Inflammatory macrophage treated with lipopolysaccharide for 1 hour (primary cell): ENCODE measurements at places on chromosomes 4 and X.

DNA sequence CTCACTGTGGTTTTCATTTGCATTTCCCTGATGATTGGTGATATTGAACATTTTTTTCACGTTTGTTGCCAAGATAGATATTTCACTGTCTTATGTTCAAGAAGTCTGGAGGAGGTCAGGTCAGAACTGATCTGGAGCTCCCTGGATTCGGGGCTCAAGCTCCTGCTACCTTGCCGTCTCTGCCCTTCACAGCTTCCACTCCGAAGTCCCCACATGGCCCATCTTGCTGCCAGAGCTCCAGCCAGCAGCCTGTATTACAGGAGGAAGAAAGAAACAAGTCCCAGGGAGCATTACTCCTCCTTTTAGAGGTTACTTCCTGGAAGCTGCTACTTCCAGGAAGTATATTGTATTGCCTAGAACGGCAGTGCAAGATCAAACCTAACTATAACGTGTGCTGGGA is 17.9 kb upstream of the CDKN2AIP start:
- DNase-seq = no peak

GRCh38 chrX:131257367-131257766 is 31.7 kb downstream of the IGSF1 start:
- DNase-seq = no peak

DNA sequence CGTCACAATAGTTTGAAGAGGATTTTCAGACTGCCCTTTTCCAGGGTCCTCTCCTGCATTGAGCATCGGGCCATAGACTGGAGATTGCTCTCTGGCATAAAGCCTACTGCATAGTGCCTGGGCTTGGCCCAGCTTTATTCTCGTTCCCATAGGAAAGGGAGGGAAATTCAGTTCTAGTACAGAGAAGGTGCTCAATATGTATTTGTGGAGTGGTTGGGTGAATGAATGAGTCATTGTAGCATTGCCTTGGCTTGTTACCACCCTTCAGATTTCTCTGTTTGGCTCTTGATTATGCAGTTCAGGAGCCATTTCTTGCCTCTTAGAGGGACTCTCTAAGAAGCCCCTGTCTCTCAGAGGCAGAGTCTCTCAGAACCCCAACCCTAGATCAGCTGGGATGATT is 2.6 kb downstream of the TMEM35A start:
- DNase-seq = no peak

DNA sequence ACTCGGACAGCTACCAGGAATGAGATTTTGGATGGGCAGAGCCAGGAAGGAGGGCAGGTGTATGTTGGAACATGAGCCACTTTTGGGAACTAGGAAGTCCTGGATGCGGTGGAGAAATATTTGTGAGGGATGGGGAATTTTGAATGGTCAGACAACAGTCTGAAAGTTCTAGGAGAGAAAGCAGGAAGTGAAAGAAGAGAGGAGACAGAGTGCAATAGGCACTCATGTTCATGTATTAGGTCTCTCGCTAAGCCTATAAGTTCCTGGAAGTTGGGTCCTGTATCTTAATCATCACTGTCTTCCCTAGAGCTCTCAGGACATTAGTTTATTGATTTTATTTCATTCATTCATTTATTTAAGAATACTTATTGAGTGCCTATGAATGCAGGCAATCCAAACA is 65.7 kb upstream of the CITED1 start:
- no peak for DNase-seq

GRCh38 chr4:151407466-151408379 is 1.3 kb upstream of the FHIP1A start:
- no peak for DNase-seq

GRCh38 chr4:73832651-73833237 is 3.7 kb upstream of the CXCL6 start:
- no peak for DNase-seq

GRCh38 chr4:180189666-180190065 is 2053.5 kb upstream of the TENM3 start:
- no peak for DNase-seq

DNA sequence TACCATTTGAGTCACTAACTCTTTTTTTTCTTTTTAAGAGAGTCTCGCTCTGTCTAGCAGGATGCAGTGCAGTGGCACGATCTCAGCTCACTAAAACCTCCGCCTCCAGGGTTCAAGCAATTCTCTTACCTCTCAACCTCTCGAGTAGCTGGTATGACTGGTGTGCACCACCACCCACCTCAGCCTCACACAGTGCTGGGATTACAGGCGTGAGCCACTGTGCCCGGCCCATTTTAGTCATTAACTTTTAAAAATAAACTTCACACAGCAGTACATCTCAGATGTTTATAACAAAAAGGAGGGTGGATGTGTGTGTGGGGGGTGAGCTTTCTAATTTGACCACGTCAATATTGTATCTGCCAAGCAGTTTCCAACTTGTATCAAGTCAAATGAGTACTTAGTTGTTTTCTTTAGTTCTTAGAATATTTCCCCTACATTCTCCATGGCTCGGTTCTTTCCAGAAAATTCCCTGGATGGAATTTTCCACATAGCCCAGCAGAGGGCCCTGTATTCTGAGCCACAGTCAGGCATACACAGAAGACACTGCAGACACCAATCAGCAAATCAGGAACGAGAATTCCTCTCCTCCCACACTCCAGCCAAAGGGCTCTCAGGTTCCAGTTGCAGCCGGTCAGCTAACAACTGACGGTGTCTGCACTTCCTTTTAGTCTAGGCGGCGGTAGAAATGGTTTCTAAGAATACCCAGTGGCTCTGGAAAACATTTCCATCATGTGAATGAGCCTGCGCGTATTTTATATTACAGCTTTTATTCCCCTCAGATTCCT is 20.1 kb upstream of the ARAF start:
- peak; percentile 72 for DNase-seq

DNA sequence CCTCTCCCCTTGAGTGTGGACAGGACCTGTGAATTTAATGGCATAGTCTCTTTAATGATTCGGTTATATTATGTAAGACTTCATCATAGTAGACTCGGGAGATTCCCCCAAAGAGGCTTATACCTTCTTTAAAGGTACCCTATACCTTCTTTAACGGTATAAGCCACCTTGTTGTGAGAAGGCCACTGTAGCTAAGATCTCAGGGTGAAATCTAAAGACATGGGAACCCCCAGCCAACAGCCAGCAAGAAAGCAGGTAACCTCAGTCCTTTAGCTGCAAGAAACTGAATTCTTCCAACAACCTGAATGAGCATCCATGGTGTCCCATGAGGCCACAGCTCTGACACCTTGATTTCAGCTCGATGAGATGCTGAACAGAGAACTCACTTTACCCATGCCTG is 931 bp downstream of the DDX60 start:
- peak; percentile 29 for DNase-seq

- DNase-seq = no peak
Measured at GRCh38 chr4:92021788-92022187, 282.0 kb upstream of the GRID2 start.

DNA sequence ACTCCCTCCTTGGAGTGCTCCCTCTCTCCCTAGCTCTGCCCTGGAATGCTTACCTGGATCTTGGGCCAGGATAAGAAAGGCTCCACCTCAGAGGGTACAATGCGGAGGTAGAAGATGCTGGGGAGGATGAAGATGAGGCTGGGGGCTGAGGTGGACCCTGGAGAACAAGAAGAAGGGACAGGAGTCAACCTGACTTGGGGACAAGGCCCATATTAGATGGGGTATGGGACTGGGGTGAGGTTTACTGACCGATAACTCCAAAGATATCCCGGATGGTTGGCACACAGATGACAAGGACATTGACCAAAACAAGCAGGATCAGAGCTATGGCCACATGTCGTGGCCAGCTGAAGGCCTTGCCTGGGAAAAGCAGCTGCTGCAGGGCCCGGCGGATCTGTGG is 10.6 kb downstream of the SLC38A5 start:
- DNase-seq = no peak

DNA sequence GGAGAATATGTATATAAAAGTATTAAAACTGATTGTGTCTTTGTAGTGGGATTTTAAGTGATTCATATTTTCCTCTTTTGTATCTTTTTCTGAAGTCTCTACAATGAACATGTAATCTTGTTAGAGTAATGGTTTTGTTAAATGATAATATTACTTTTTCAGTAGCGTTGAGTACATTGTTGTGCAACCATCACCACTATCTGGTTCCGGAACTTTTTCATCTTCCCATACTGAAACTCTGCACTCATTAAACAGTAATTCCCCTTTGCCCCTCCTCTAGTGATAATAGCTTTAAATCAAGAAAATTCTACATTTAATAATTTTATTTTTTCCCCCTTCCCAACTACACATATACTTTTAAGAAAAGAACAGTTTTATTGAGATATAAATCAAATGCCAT is 23.3 kb downstream of the SHROOM3 start:
- DNase-seq = no peak

- no peak for DNase-seq
Measured at GRCh38 chrX:51376672-51377071, 44.0 kb downstream of the NUDT10 start.

- DNase-seq = no peak
Measured at GRCh38 chr4:95887551-95887950, 47.7 kb downstream of the PDHA2 start.

DNA sequence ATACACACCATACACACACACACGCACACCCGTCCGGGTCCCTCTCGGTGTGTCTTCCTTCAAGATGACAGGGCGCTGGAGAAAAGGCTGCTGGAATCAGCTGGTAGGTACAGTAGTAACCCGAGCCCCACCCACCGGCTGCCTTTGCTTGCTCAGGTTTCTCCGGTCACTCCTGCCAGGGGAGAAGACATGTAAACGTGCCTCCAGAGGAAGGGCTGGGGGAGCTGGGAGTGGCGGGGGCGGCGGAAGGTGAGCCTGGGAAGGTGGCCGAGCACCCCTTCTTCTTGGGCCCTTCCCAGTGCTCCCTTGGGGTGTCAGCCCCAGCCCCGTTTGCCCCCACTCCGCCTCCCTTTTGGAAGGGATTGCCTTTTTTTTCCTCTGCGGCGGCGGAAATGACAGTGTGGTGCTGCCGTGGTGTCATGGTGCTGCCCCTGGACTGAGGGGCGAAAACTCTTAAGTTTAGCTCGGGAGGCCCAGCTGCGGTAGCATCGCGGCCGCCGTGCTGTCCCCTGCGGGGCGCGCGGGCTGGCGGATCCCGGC is at the start of gene MID2:
MID2 (plus strand) TSS at position 169 of the 540 bp plus-strand sequence. CDS start 561 bp downstream, outside the sequence.
- no peak for DNase-seq

GRCh38 chr4:110231869-110232268 is 33.5 kb upstream of the ELOVL6 start:
- DNase-seq = no peak

DNA sequence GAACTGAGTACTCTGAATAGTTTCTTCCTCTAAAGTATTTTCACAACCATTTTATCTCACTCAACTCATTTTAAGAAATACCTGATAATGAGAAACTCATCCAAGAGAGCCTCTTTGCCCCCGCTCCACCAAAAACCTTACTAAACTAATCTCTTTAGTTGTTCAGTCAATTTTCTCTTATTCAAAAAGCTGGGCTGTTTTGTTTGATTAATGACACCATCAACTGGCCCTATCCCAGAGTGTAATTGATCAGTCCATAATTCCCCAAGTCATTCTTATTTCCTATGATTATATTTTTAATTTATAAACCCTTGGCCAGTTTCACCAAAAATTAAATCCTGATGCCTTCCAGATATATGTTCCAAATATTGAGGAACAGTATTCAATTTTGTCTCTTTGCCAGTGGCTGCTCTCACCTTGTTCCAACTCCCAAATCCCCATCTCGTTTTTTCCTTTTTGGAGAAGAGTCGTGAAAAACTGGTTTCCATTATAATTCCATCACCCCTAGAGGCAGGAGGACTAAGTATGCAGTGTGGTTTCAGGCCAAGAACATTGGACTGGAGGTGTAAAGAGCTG is 10.4 kb downstream of the LIMCH1 start:
- no peak for DNase-seq

DNA sequence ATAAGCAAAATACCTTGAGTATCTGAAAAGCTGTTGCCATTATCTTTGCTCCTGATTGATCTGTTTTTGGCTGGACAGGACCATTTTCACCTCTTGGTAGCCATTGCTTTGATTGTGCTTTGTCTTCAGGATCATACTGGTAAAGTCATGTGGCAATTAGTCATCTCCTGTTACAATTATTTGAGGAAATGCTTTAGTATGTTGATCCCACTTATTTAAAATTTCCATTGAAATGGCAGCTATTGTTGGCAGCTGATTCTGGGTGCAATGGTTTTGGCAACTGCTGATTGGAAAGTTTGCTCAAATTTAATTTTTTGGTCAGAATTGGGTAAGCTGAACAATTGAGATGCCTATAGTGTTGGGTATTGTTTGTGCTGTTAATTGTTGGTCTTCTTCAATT is 238.3 kb upstream of the TLL1 start:
- DNase-seq = no peak

DNA sequence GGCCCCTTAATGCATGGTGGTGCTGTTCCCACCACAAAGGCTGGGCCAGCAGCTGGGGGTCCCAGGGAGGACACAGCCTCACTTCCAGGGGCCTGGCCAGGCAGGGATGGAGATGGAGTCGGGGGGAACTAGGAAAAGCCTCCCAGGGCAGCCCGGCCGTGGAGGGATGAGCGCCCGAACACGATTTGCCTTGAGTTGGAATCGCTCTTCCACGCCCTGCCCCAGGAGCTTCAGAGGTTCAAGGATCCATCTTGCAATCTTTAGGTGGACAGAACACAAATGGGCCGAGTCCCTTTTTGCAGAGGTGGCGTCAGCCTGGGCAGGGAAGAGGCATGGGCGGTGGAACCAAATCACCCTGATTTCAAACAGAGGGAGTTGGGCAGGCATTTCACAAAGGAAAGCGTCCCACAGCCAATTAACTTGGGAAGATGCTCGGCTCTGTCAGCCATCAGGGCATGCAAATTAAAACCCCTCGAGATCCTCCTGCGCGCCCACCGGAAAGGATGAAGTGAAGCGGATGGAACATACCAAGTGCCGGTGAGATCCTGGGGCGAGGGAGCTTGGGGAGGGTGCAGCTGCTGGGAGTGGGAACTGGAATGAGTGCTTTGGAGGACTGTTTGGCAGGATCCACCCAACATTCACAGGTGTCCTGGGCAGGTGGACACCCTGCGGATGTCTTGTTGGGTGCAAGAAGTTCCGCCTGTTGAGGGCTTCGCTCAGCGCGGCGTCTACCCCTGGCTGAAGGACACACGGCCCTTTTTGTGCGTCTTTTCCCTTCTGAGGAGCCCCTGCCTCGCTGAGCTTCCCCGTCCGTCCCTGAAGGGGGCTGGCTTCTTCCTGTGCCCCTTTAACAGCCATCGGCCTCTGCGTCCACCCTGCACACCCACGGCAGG is 75.7 kb downstream of the HTRA3 start:
- DNase-seq = no peak

GRCh38 chr4:184283659-184284335 is 66.1 kb upstream of the ENPP6 start:
- DNase-seq = no peak

GRCh38 chr4:4599481-4600275 is 57.8 kb upstream of the STX18 start:
- no peak for DNase-seq

DNA sequence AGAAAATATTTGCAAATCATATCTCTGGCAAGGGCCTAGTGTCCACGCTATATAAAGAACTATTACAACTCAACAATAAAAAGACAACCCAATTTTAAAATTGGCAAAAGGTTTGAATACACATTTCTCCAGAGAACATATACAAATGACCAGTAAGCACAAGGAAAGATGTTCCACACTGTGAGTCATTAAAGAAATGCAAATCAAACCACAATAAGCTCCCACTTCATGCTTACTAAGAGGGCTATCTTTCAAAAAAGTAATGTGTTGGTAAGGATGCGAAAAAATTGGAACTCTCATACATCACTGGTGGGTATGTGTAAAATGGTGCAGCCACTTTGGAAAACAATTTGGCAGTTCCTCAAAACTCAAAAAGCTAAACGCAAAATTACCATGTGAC is 884.0 kb upstream of the INTU start:
- no peak for DNase-seq

GRCh38 chr4:123589301-123589700 is 192.7 kb downstream of the SPRY1 start:
- peak; percentile 80 for DNase-seq
